PC-9 (cell line): ENCODE measurements at places on chromosomes 11 and 22.

- no peaks in the 10 kb centered on the region for H3K27me3 ChIP-seq
- H3K4me3 ChIP-seq: no peak overlapping the region
- H3K36me3 ChIP-seq: no peaks in the 10 kb centered on the region
- H3K4me1 ChIP-seq: no peaks in the 10 kb centered on the region
- DNase-seq: no peak
Measured at GRCh38 chr11:83970061-83970671, 684.0 kb upstream of the CCDC90B start.

- peaks cover 21% of the 10 kb centered on the region for H3K4me1 ChIP-seq
- no peak for DNase-seq
- no peak overlapping the region; the same call in 1 of the 2 replicates for H3K4me3 ChIP-seq
- no peak overlapping the region for H3K27ac ChIP-seq
- H3K27me3 ChIP-seq: no peaks in the 10 kb centered on the region
Measured at GRCh38 chr22:41383085-41383484, 1.3 kb downstream of the TEF start.

DNA sequence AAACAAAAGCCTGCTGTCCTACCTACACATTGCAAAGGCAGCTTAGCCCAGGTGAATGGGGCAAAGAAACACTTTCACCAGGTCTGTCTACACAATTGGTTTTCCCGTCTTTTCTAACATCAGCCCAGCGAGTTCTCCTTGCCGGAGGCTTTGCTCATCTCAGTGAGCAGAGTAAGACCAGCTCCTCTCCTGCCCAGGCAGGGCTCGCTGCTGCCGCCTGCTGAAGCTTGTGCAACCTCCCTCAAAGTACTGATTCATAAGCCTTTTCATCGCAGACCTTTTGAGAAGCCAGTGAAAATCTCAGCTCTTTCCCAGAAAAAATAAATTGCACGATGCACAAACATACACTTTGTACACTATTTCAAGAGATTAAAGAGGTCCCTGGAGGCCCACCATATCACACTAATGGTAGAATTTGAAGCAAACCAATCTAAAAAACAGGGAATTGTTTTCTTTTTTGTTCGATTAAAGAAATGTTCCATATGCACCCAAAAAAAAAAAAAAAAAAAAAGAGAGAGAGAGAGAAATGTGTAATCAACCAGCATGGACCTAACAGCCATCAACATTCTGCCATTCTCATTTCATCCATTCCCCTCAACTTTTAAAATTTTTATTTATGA is 328.1 kb upstream of the MPPED2 start:
- H3K27me3 ChIP-seq: no peaks in the 10 kb centered on the region
- H3K36me3 ChIP-seq: no peaks in the 10 kb centered on the region
- H3K27ac ChIP-seq: no peak overlapping the region

GRCh38 chr22:45602824-45603595 is 68.6 kb upstream of the ATXN10 start:
- no peak for DNase-seq
- no peaks in the 10 kb centered on the region for H3K27me3 ChIP-seq
- H3K4me3 ChIP-seq: no peak overlapping the region
- peaks cover 43% of the 10 kb centered on the region for H3K4me1 ChIP-seq
- no peak overlapping the region for H3K27ac ChIP-seq

DNA sequence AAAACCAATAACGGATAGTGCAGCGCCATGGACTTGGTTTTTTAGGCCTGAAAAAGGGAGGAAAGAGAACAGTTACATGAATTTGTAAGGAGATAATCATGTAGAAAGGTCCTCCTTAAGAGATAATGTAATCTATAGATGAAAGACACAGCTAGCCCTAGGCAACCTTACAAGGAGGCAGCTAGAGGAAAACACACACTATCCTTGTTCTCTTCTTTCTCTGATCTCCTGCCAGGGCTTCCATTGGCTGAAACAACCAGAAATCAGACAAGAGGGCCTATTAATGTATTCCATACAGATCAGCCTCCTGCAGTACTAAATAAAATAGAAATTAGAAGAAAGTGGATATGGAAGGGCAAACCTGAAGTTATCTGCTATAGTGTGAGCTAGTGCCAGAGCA is 53.0 kb downstream of the KCNA4 start:
- no peaks in the 10 kb centered on the region for H3K36me3 ChIP-seq
- H3K4me1 ChIP-seq: no peaks in the 10 kb centered on the region
- no peaks in the 10 kb centered on the region for H3K27me3 ChIP-seq
- H3K27ac ChIP-seq: no peak overlapping the region
- no peak for DNase-seq

DNA sequence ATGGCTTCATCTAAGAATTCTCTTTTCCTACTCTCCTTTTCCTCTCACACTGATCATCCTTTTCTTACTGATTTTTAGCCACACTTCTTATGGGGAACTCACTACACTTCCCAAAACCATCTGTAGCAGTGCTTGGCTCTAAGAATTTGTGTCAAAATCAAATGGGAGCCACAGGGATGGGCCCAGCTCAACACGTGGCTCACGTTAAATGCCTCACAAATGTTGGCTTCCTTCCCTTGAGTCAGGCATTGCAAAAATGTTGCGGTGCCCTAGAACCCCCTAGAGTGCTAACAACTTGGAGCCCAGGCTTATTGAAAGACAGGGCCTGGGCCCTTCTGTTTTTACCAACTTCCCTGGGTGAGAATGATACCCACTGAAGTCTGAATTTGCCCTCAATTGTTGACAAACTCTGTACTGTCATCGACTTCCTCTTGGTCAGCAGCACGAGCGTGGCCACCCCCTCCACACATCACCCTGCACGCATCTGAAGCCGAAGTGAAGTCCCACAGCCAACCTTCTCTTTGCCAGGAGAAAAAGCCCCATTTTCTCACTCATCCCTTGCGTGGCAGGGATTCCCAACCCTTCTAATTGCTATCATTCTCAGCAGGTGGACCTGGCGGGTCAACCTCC is 69.7 kb downstream of the ELFN2 start:
- H3K36me3 ChIP-seq: no peaks in the 10 kb centered on the region
- no peaks in the 10 kb centered on the region for H3K27me3 ChIP-seq
- H3K4me1 ChIP-seq: peaks cover 39% of the 10 kb centered on the region
- H3K4me3 ChIP-seq: no peak overlapping the region

GRCh38 chr11:60777106-60777505 is 8.0 kb upstream of the MS4A10 start:
- H3K27ac ChIP-seq: no peak overlapping the region
- peaks cover 42% of the 10 kb centered on the region for H3K27me3 ChIP-seq
- no peaks in the 10 kb centered on the region for H3K36me3 ChIP-seq
- H3K4me1 ChIP-seq: no peaks in the 10 kb centered on the region
- peak; percentile 15 for DNase-seq
- H3K4me3 ChIP-seq: no peak overlapping the region

DNA sequence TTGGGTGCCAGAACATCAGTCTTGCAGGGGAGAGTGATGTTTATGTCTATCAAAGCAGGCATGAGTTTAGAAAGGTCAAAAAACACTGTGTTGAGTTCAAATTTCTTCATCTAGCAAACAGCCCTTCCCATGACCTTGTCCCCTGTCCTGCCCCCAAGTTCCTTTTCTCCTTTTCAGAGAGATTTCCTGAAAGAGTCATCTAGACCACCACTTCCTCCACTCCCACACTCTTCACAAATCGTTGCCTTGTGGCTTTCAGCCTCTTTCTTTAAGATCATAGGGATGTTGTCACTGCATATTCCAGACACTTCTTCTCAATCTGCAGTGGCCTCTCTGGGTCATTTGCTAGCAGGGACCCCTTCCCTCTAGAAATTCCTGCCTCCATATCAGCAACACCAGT is 290.5 kb downstream of the TENM4 start:
- H3K4me3 ChIP-seq: no peak overlapping the region
- no peaks in the 10 kb centered on the region for H3K4me1 ChIP-seq
- no peak for DNase-seq
- peaks cover 5% of the 10 kb centered on the region; the same call in 1 of the 2 replicates for H3K27me3 ChIP-seq

DNA sequence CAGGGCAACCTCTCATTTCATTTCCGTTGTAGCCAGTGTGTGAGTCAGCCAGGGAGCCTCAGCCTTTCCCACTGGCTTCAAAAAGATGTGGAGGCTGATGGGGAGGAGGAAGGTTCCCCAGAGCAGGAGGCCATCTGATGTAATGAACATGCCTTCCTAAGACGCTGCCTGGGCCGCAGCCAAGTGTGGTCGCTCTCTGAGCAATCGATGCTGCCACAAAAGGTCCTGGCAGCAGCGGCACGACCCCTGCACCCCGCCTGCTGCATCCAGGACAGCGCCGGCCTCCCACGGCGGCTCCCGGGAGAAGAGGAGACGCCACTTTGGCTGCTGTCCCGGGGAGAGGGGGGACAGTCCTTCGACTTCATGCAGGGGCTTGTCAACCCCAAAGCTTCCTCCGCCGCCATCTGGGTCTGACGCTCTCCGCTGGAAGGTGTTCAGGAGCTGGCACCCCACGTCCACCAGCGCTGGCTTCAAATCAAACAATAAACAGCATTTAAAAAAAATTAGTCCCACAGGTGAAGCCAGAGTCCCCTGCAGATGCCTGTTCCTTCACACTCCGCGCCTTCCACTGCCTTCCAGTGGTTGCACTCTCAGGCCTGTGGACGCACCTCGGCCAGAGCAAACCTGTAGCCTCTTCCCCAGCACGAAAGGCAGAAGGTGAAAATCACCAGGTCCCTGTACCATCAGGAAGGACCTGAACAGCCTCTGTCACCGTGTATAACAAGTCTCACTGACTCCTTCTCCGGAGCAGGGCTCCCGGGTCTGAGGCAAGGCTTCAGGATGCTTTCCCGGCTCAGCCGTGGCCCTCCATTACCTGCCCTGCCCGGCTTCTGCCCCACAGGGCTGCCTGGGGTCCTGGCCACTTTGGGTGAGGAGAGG is 930.7 kb downstream of the BRD1 start:
- peaks cover 98% of the 10 kb centered on the region for H3K27me3 ChIP-seq
- no peak overlapping the region for H3K4me3 ChIP-seq
- no peaks in the 10 kb centered on the region for H3K36me3 ChIP-seq
- no peak for DNase-seq
- no peak overlapping the region for H3K27ac ChIP-seq

DNA sequence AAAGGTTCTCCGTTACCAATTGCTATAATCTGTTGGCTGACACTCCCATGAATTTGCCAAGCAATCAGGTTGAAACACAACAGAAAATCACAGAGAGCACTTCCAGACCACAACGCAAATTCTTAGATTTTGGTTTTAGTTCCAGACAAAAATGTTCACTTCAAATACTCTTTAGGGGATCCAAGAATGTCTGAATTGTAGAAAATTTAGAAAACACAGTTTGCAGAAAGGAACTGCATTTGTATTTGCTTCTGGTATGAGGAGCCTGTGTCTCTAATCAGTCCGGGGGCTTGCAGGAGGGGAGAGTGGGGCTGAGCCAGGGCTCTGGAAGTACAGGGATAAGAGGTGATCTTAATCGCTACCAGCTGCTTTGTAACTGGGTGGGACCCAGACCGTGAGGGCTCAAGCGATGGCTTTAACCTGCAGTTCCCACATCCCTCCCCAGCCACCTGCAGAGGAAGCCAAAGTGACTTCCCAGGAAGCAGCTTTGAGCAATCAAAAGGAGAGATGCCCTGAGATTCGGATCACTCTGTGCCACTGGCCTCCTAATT is 18.7 kb downstream of the SCUBE2 start:
- peaks cover 6% of the 10 kb centered on the region for H3K4me1 ChIP-seq
- no peak overlapping the region for H3K4me3 ChIP-seq
- no peaks in the 10 kb centered on the region for H3K27me3 ChIP-seq
- H3K36me3 ChIP-seq: no peaks in the 10 kb centered on the region

DNA sequence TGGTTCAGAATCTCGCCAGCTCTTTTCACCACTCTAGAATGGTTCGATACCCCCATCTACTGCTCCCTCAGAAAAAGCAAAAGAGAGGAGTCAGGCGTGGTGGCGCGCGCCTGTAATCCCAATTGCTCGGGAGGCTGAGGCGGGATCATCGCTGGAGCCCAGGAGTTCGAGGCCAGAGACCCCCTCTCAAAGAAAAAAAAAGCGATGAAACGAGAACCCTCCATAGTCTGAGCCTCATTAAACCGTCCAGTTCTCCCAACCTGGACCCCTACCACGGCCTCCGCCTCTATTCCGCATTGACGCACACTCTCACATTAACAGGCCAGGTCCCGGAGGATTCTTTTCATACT is 439 bp downstream of the SPA17 start:
- H3K4me3 ChIP-seq: peak overlapping the region; percentile 83
- peaks cover 18% of the 10 kb centered on the region for H3K4me1 ChIP-seq
- peak overlapping the region; percentile 50 for H3K27ac ChIP-seq
- DNase-seq: no peak

DNA sequence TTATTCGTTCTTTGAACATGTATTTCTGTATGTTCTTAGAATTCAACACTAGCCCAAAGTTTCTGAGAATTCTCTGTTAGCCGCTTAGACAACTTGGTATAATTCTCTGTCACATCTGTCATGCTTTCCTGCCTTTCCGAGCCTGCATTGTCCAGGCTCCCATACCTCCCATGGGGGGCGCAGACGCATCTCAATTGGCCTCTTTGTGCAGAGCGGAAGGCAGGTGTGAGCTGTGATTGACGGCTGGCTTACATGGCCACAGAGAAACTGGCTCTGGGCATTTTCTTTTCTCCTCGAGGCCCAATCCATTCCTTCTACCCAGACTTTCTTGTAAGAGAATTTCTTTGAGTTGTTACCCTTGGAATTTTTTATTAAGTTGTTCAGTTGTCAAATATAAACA is 132.7 kb upstream of the SESN3 start:
- no peaks in the 10 kb centered on the region; the same call in 1 of the 2 replicates for H3K27me3 ChIP-seq
- H3K4me3 ChIP-seq: no peak overlapping the region
- no peaks in the 10 kb centered on the region for H3K36me3 ChIP-seq
- DNase-seq: no peak
- no peak overlapping the region for H3K27ac ChIP-seq
- peaks cover 7% of the 10 kb centered on the region; the same call in 1 of the 2 replicates for H3K4me1 ChIP-seq

- peak; percentile 22 for DNase-seq
- H3K4me3 ChIP-seq: no peak overlapping the region
- H3K36me3 ChIP-seq: no peaks in the 10 kb centered on the region
- no peak overlapping the region for H3K27ac ChIP-seq
- H3K4me1 ChIP-seq: no peaks in the 10 kb centered on the region
- H3K27me3 ChIP-seq: no peaks in the 10 kb centered on the region
Measured at GRCh38 chr11:72354356-72355115, 79.8 kb downstream of the CLPB start.

DNA sequence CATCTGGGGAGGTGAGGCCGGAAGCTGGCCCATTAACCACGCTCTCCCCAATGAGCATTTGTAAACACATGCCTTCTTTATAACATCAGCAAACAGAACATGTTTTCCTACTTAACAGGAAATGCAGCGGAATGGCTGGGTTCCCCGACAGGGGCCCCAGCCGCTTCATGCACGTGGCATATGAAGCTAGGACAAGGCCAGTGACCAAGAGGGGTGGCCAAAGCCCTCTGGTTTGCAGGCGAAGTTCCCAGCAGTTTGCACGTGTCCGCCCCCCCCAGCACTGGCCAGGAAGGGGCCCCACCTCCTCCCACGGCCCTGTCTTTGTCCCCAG is 38.7 kb upstream of the LINC01488 start:
- H3K36me3 ChIP-seq: no peaks in the 10 kb centered on the region
- no peaks in the 10 kb centered on the region for H3K27me3 ChIP-seq
- DNase-seq: peak; percentile 77
- H3K4me3 ChIP-seq: peak overlapping the region; percentile 58; the same call in 1 of the 2 replicates
